ENCODE measurements at places on chromosomes 7 and 10.
A peak's percentile ranks its signal among the peaks of the same experiment; 100 is the strongest.

DNA sequence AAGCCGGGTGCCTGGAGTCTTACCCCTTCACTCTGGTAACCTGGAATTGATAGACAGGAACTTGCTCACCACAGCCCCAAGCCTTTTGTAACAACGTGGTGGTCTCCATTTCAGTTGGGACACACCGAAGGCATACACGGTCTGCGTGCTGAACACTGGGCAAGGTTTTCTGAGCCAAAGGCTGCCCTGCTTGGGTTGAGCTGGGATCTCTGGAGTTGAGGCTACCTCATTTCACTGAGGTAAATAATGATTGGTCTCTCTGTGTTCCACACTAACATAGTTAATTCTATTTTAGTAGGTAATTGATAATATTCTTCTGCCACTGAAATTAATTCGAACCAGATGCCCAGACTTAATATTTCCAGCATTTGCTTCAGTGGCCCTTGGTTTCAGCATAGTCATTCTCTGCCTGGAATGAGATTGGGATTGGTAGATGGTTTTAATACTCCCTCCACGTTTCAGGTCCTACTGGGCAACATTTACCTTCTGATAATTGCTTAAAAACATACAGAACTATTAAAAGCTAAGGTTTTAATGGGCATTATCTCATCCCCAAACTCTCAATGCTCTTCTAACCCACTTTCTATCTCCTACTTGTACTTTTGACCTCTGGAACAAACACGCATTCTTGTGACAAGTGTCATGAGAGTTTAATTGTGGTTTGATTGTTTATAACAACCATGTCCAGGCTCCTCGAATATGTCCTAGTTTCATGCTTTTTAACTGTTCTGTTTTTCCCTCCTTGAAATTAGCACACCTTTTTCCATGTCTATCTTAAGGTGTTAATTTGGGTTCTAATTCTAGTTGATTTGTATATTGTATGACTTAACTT lies 202.3 kb upstream of the KLF6 start:
- DNase-seq: no peak

DNA sequence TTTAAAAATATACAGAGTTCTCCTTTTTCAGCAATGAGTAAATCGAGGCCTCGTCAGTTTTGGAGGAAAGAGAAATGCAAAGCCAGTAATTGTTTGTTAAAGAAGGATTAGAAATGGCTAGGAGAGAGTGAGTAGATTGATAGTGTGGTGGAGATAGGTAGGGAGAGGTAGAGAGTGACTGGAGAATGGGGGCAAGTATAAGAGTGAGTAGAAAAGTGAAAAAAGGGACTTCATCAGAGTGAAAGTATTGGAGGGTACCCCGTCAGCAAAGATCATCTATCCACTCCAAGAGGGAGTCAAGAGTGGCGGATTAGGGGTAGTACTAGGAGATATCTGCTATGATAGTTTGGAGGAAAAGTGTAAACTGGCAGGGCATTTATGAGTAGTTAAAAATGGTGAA lies 9.2 kb upstream of the ANKRD2 start:
- no peak for DNase-seq

DNA sequence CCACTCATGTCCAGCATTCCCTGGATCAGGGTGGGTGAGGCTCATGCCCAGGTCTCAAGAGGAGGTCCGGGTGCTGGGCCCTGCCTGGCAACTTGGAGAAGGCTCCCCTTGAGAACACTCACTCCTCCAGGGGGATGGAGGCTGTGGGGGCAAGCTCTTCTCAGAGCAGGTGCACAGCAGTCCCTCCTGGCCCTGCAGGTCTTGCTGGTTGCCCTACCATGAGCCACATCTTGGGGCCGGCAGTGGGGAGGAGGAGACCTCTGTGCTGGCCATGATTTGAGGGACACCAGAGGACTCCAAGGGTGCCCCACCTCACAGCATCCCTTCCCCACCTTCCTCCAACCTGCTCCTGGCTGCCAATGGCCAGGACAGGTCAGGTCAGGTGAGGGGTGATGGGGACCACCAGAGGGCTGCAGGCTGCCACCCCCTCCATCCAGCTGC lies 87.4 kb upstream of the RET start:
- DNase-seq: no peak

DNA sequence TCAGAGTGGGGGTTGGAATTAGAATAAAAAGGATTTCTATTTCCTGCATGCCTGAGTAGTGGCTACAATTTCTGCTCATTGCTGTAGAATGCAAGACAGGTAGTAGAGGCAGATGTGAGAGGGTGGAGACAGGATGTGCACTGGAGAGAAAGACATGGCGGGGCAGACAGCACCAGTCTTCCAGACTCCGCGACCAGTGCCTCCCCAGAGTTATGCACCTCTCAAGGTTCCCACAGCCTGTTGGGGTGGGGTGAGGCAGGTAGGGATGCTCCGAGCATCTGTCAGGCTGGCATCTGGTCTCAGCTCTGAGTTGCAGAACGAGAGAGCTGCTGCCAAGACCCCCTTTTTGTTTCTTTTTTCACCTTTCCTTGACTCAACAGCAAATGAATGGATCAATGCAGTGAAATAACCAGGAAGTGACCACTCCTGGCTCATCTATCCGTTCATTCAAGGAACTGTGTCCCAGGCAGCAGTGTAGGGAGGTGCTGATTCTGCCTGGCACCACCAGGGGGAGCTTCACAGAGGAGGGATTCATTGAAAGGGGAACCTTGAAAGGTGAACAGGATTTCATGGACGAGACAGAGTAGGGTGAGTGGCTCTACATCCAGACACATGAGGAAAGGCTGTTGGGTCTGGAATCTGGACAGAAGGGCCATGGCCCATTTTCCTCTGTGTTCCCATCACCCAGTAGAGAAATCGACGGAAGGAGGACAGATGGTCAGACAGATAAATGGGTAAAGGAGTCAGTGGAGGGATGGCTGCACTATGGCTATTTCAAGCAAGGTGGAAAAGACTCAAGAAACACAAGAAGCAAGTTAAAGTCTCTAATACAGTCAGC lies 17.2 kb upstream of the SLC18A3 start:
- peak; percentile 29 for DNase-seq

- DNase-seq: no peak
Observed at GRCh38 chr10:110694263-110694662, 50.1 kb downstream of the RBM20 start.

GRCh38 chr10:110008518-110009339 lies 945 bp downstream of the ADD3 start:
- DNase-seq: peak; percentile 40

DNA sequence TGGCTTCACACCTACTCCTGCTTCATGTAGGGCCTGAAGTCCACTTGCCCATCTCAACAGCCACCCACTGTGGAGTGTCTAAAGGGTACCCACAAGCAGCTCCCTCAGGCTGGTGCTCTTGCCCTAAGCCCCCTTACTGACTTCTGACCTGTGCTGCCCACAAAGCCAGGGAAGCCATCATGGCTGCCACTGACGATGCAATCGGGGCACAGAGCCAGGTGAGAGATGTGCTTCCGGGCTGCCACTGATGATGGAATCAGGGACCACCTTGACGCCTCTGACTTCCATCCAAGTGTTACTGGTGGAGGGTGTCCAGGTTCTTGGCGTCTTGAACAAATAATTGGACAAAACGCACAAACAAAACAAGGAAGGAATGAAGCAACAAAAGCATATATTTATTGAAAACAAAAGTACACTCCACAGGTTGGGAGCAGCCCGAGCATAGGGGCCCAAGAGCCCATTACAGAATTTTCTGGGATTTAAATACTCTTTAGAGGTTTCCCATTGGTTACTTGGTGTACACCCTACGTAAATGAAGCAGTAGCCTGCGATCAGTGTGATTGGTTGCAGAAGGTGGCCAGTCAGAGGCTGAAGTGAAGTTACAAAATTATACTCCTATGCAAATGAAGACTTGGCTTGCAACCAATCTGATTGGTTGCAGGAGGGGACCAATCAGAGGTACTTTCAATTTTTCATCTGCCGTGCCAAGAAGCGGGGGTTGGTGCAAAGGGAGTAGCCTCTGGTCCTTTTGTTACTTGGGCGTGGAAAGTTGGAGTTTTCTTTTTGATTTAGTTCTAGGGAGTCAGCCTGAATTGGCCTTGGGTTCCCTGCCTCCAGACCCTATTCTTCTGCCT lies 4.5 kb downstream of the CPA2 start:
- no peak for DNase-seq

GRCh38 chr7:127844165-127844564 lies 187.1 kb downstream of the LRRC4 start:
- no peak for DNase-seq

DNA sequence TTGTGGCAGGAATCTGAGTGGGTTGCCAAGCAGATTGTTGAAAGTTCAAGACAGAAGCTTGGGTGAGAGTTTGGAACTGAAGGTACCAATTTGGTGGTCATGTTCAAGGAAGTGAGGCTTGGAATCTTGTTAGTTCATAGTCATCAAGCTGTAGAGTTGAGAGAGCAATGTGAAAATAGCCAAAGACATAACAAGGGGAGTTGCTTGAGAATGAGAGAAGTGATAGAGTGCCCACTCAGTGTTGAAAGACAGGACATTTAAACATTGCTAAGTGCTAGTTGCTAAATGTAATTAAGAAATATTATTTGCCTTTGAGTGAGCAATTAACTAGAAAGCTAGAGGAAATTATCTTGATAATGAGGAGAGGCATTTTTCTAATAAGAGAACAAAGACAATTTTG lies 17.0 kb downstream of the ITGB8 start:
- DNase-seq: no peak

Measured in natural killer cell (primary cell).